MCF 10A (cell line): ENCODE measurements at places on chromosomes 6 and 20. TPM values are rescaled to one million over a fixed set of nuclear protein-coding genes. Genes with fewer than 3 reads are reported as not detected.

The SIGLEC1 gene
- total RNA-seq: not detected in 2 replicates

The TMEM170B gene
- total RNA-seq: 0.70 and 1.1 TPM in 2 replicates

The UNC5CL gene
- total RNA-seq: 0.19 and 0.59 TPM in 2 replicates

The LSM14B gene
- total RNA-seq: 33.3 and 35.1 TPM in 2 replicates

The HSPA1L gene
- total RNA-seq: 0.35 and 0.79 TPM in 2 replicates

The OOEP gene
- not detected in 2 replicates for total RNA-seq

The MEI4 gene
- total RNA-seq: not detected in 2 replicates

The SAMD5 gene
- total RNA-seq: 2.3 and 2.6 TPM in 2 replicates

The ZNF831 gene
- not detected in 2 replicates for total RNA-seq

The BACH2 gene
- total RNA-seq: 7.5 and 9.9 TPM in 2 replicates

The RAD21L1 gene
- not detected in 2 replicates for total RNA-seq

The UBE2V1 gene
- total RNA-seq: 99.5 and 110 TPM in 2 replicates

The PHACTR3 gene
- 4.5 and 22.8 TPM in 2 replicates for total RNA-seq

The PYGB gene
- total RNA-seq: 375 and 435 TPM in 2 replicates

The TAP2 gene
- 43.3 and 61.2 TPM in 2 replicates for total RNA-seq

The TAP1 gene
- 32.3 and 35.2 TPM in 2 replicates for total RNA-seq

The KHDC1 gene
- total RNA-seq: 1.3 and 2.6 TPM in 2 replicates

The DACT2 gene
- not detected in 2 replicates for total RNA-seq

The HUS1B gene
- total RNA-seq: 0.61 and 0.72 TPM in 2 replicates

The TFAP2A gene
- total RNA-seq: 78.2 and 87.4 TPM in 2 replicates

The RIPPLY2 gene
- not detected in 2 replicates for total RNA-seq

The TREM2 gene
- total RNA-seq: 0.42 and 0.63 TPM in 2 replicates

The HNF4A gene
- total RNA-seq: 0.22 TPM in 1 of 2 replicates, not detected in the other

The TAB2 gene
- 55.9 and 76.4 TPM in 2 replicates for total RNA-seq

The ERVFRD-1 gene
- not detected in 2 replicates for total RNA-seq

The DEFB132 gene
- not detected in 2 replicates for total RNA-seq

The CTAGE9 gene
- not detected in 2 replicates for total RNA-seq

The ORC3 gene
- 19.4 and 21.1 TPM in 2 replicates for total RNA-seq

The WFDC10B gene
- not detected in 2 replicates for total RNA-seq

The CDC5L gene
- 23.1 and 26.4 TPM in 2 replicates for total RNA-seq

The NKAIN4 gene
- not detected in 2 replicates for total RNA-seq

The OLIG3 gene
- not detected in 2 replicates for total RNA-seq

The HRH3 gene
- not detected in 2 replicates for total RNA-seq

The GFRAL gene
- not detected in 2 replicates for total RNA-seq

The HEY2 gene
- total RNA-seq: not detected in 2 replicates

The DDR1 gene
- 59.7 and 66.0 TPM in 2 replicates for total RNA-seq

The GGT7 gene
- total RNA-seq: 2.5 and 3.2 TPM in 2 replicates

The DPPA5 gene
- not detected in 2 replicates for total RNA-seq

The VEGFA gene
- 265 and 366 TPM in 2 replicates for total RNA-seq

The SIRPB1 gene
- 1.4 and 2.4 TPM in 2 replicates for total RNA-seq

The DZANK1 gene
- 2.5 and 3.0 TPM in 2 replicates for total RNA-seq

The OR12D3 gene
- not detected in 2 replicates for total RNA-seq

The ARMH2 gene
- total RNA-seq: not detected in 2 replicates

The PRL gene
- not detected in 2 replicates for total RNA-seq

The ID4 gene
- not detected in 2 replicates for total RNA-seq

The MICB gene
- 4.3 and 7.6 TPM in 2 replicates for total RNA-seq

The RAB44 gene
- total RNA-seq: 0.09 TPM in 1 of 2 replicates, not detected in the other

The CRISP3 gene
- total RNA-seq: not detected in 2 replicates

The ABHD12 gene
- 18.6 TPM in 2 replicates for total RNA-seq

The SLC25A27 gene
- 21.7 and 36.9 TPM in 2 replicates for total RNA-seq

The GLP1R gene
- total RNA-seq: not detected in 2 replicates

The HLA-DOA gene
- total RNA-seq: not detected in 2 replicates

The MAP7 gene
- 15.4 and 17.2 TPM in 2 replicates for total RNA-seq
